NCI-H1105 (cell line): ENCODE measurements at places on chromosomes 7 and 10.

- no peak for DNase-seq
These were observed 175.8 kb downstream of the KCNMA1 start for GRCh38 chr10:77461636-77462296.

DNA sequence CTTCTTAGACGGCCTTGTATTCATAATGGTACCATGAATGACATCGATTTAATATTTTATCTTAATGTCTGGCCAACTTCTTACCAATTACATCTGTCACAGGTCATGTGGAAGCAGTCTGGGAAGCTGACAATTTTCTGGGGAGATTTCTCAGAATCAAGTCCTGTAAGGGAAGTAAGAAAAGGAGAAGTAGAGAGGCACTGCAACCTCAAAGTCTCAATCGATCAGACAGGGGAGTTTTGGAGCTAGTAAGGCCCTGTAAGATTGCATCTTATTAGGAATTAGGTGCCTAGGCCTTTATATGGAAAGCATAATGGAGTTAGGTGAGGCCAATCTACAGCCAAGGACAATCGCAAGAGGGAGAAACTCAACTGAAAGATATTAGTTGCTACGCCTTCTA is 694.6 kb upstream of the SORCS1 start:
- DNase-seq = no peak

- DNase-seq = no peak
These were observed 85.2 kb downstream of the NSUN6 start for GRCh38 chr10:18566177-18566576.

- no peak for DNase-seq
These were observed 12.6 kb upstream of the GDF10 start for GRCh38 chr10:47287365-47287802.

DNA sequence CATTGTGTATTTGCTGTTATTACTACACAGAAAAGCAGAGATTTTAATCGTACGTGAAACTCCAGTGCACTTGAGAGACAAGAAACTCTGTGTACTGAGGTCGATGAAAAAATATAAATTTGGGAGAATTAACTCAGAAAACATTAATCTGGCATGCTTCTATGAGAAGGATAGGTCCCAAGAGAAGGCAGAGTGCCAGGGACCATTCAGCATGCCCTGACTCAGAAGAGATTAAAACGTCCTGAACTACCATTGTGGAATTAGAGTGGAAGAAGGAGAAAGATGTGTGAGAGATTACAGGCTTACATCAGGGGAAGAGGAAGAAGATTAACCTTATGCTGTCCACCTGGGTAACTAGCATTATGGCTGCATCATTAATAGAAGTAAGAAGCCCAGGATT is 72.4 kb downstream of the REEP3 start:
- no peak for DNase-seq

DNA sequence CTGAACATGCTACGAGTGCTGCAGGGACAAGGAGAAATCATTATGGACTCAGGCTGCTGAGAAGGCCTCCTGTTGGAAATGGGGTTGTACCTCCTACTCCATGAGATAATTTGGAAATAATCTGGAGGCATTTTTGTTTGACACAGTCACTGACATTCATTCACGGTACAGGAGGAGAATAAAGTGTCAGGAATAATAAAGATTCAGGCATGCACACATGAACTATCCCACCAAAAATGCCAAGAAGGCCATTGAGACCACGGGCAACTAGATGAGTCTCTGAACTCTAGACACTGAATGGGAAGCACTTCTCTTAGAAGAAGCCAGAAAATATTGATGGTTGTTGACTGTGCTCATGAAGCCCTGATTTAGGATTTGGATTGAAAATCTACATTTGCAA is 220.9 kb upstream of the HABP2 start:
- DNase-seq = no peak

DNA sequence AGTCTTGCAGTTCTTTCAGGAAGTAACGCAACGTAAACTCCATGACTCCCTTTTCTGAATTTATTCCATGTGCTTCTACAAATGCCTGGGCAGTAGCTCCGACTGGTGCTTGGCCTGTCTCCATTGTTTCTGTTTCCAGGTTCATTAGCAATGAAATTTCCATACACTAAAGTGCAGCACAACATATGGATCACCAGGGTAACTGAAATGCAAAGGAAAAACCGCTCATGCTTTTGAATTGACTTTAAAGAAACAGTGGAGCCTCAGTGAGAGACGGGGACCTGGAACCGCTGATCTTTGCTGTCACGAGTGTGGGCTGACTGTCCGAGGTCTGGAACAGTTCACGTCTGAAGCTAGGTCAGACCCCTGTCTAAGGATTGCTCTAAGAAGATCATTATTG is 126.5 kb upstream of the IGFBP3 start:
- DNase-seq = no peak

DNA sequence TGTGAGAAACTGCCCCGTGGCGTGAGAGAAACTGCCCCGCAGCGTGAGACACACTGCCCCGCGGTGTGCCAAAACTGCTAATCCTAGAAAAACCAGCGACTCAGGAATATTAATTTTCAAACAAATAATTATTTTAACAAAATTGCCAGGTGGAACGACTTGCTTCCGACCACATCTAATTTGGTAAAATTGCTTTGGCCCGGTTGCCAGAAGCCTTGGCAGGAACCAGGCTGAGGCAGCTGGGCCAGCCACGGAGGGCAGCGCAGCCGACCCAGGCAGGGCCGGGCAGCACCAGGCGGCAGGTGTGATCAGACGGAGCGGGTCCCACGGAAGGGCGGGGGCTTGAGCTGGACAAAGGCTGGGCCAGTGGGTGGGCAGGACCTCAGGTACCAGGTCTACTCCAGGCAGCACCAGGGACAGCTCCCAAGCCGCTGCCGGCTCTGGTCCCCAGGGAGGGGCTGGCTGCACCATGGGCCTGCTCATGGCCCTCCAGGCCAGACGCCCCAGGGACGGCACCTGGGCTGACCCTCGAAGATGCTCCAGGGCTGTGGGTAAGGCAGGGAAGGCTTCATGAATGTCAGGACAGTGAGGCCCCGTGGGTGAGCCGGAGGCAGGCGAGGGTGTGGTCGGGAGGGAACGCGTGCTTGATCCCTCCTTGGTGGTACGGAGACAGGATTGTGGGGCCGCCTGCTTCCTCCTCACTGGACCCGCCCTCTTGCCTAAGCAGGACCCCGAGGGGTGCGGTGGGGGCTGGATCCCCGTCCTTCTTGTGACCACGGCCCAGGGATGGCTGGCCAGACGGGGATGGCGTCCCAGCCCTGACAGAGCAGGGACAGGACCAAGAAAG is 7.7 kb upstream of the ADGRA1 start:
- no peak for DNase-seq

DNA sequence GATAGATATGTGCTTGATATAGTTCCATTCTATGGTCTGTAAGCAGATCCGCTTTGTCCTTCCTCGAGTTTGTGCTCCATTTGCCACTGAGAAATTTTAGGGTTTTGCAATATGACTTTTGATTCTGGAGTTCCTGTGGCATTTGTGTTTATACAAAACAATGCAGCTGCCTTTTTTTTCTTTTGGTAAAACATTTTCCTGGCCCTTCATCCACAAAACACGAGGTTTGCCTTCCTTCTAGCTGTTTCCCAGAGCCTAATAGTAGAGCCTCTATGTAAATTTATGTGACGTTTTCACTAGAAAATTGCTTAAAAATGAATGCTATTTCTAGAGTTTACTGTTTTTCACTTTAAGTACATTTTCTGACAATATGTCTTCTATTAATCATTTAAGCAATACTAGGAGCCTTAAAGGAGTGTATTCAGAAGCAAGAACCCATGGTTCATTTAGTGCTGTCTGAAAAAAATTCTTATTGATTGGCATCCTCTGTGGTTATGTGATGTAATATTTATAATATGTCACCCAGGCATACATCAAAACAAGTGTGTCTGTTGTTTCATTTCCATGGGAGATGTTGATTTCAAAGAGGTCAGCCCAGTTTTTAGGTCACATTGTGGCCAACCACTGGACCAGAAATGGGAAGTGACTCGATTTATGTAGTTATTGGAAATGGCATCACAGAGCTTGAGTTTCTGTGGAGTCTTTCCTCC is 618.3 kb downstream of the LRMDA start:
- no peak for DNase-seq

GRCh38 chr10:14409856-14410458 is 79.2 kb upstream of the FRMD4A start:
- no peak for DNase-seq

DNA sequence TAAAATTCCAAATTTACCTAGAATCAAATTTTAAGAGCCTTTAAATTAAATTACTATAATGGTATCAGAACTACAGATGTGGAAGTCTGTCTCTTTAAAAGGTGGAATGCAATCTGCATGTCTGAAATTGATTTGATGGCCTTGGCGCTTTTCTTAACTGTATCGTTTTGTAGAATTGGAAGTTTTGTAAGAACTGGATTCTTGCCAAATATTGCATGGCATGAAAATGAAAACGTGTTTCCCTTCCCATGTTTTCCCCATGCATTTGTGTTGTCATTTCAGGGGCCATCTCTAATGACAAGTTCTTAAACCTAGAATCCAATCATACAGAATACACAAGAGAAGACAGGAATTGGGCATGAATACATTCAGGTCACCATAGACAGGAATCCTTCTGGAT is 162.5 kb downstream of the KIAA1217 start:
- DNase-seq = no peak

- DNase-seq = no peak
These were observed 174.8 kb downstream of the PTEN start for GRCh38 chr10:88038268-88038667.
